ENCODE measurements at places on chromosomes 5 and 9.

GRCh38 chr5:15834596-15835245 lies 334.7 kb downstream of the FBXL7 start:
- DNase-seq, result peak; percentile 65

DNA sequence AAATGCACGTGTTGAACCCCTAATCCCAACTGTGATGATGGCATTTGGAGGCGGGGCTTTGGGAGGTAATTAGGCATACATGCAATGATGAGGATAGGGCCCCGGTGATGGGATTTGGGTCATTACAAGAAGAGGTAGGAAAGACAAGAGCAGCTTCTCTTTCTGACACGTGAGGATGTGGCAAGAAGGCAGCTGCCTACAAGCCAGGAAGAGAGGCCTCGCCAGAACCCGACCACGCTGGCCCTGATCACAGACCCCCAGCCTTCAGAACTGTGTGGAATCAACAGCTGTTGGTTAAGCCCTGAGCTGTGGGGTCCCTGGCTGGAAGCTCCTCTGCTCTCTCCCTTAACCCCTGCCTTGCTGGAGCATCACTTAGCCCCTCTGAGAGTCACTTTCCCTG lies 57.5 kb downstream of the COL23A1 start:
- no peak for DNase-seq

- DNase-seq, result no peak
Measured at GRCh38 chr5:168092209-168093185, 198.9 kb upstream of the WWC1 start.

- no peak for DNase-seq
Measured at GRCh38 chr5:111320953-111321352, 96.8 kb downstream of the CAMK4 start.

DNA sequence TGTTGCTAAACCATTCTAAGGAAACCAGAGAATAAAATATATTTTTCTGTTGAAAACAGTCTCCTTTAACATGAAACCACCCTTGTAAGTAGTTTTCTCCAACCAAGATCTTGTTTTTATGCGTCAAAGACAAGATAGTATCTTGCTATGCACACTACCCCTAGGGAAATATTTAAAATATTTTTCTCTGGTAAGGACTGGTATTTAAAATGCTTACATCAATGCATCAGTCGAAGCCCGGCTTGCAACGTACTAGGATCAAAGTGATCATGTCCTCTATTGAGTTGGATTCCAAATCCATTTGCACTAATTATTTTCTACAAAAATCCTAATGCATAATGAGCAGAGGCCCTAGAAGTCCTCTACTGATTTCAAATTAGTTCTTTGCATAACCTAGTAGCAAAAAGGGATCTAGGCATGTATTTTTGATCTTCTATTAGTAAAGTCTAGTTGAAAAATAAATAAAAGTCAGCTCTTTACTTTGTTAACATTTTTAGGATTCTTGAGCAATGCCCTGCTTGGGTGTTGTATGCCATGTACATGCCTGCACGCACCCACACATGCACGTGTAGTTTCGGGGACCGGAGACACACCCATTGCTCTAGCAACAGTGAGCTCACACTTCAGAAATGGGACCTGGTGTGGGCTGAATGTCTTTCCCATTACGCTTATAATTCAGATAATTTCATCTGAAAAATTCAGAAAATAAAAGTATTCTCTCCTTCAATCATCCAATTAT lies 165.0 kb upstream of the GPR151 start:
- DNase-seq, result no peak
